ENCODE measurements at places on chromosomes 2 and 18. TPM values are rescaled to one million over a fixed set of nuclear protein-coding genes. Genes with fewer than 3 reads are reported as not detected.

DNA sequence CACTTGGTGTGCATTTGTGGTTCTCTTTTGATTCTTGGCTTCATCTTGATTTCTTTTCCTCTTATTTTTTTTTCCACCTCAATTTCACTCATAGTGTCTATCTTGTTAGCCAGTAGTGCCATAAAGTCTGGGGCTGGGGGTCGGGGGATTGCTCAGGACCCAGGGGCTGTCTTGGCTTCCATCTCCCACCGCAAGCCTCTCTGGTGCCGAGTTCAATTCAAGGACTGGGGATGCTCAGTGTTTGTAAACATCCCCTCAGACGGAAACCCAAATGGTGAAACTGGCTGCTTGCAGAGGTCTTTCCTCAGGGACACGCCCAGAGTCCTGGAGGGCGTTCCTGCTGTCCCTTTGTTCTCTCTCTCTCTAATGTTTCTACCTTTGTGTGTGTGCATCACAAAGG is 173.3 kb downstream of the TWIST2 start:
- H3K36me3 ChIP-seq: no peaks in the 10 kb centered on the region
- no peak for DNase-seq
- H3K27ac ChIP-seq: no peak overlapping the region
- H3K4me1 ChIP-seq: no peaks in the 10 kb centered on the region

DNA sequence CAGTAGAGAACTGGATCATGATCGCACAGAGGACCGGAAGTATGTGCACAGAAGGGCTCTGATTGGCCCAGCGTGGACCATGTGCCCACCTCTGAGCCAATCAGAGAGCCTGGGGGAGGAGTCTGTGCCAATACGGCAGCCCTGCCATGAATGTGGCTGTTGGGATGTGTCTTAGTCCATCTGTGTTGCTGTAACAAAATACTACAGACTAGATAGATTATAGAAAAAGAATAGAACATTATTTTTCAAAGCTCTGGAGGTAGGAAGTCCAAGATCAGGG is 132.0 kb downstream of the NDUFA10 start:
- H3K27ac ChIP-seq: no peak overlapping the region
- no peaks in the 10 kb centered on the region for H3K27me3 ChIP-seq
- DNase-seq: no peak
- no peaks in the 10 kb centered on the region for H3K4me1 ChIP-seq
- H3K36me3 ChIP-seq: no peaks in the 10 kb centered on the region

- DNase-seq: no peak
- no peaks in the 10 kb centered on the region for H3K36me3 ChIP-seq
- H3K27me3 ChIP-seq: no peaks in the 10 kb centered on the region
Measured at GRCh38 chr2:78992807-78993517, 32.5 kb upstream of the REG3G start.

- no peaks in the 10 kb centered on the region for H3K4me1 ChIP-seq
- H3K27me3 ChIP-seq: no peaks in the 10 kb centered on the region
- no peak overlapping the region for H3K4me3 ChIP-seq
- no peak for DNase-seq
- no peaks in the 10 kb centered on the region for H3K36me3 ChIP-seq
Measured at GRCh38 chr2:24993406-24994145, 21.8 kb upstream of the DNAJC27 start.

DNA sequence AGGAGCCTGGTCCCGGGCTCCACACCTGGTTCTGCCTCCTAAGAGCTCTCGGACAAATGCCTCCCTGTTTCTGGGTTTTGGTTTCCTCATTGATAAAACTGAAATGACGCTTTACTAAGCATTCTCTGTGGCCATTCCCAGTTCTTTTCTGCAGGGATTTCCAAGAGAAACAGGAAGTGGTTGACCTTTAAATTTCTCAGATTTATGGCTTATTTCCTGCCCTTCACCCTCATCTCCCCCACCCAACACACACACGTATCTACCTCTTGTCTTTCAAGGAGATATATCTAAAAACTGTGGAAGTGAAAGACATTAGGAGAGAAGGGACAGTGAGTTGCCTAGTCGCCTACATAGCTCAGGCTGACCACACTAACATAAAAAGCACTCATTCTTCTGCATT is 53.0 kb downstream of the PIEZO2 start:
- H3K36me3 ChIP-seq: no peaks in the 10 kb centered on the region
- H3K4me1 ChIP-seq: no peaks in the 10 kb centered on the region
- no peak overlapping the region for H3K27ac ChIP-seq
- no peak overlapping the region for H3K4me3 ChIP-seq
- no peak for DNase-seq
- no peaks in the 10 kb centered on the region for H3K27me3 ChIP-seq

GRCh38 chr2:67948506-67948905 is 114.3 kb downstream of the C1D start:
- H3K36me3 ChIP-seq: no peaks in the 10 kb centered on the region
- no peaks in the 10 kb centered on the region for H3K27me3 ChIP-seq
- H3K27ac ChIP-seq: no peak overlapping the region

DNA sequence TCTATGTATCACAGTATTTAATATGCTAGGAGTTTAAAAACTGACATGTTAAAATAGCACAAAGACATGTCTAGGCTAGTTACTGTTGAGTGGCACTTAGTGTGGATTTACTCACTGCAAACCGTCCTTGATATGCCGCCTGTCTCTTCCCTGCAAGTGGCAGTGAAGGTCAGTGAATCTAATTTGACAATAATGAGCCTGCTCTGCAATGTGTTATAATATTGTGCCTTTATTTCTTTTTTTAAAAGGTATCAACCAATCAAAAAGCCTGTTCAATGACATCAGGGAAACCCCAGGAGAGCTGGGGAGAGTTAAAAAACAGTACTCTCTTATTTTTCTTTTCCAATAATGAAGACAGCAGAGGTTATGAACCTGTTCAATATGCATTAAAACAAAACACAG is 384.1 kb downstream of the ERBB4 start:
- no peak overlapping the region for H3K4me3 ChIP-seq
- no peaks in the 10 kb centered on the region for H3K27me3 ChIP-seq
- no peak overlapping the region for H3K27ac ChIP-seq
- H3K36me3 ChIP-seq: no peaks in the 10 kb centered on the region

DNA sequence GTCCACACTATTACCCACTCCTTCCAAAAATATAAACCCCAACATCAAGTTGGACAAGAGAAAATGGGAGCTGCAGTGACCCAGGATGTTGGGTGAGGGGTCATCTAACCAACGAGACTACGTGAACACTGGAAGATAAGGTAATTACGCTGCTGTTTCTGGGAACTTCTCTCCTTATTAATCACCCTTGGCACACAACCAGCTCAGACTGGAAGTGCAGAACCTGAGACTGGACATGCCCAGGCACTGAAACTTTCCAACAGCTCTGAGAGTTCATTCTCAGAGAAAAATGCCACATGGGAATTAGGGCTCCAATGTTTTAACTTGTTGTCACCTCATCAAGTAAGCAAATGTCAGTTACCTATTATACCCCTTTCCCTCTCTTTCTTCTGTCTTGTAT is 135.3 kb downstream of the CCDC148 start:
- no peaks in the 10 kb centered on the region for H3K27me3 ChIP-seq
- no peaks in the 10 kb centered on the region for H3K4me1 ChIP-seq
- DNase-seq: no peak
- no peaks in the 10 kb centered on the region for H3K36me3 ChIP-seq
- H3K27ac ChIP-seq: no peak overlapping the region
- H3K4me3 ChIP-seq: no peak overlapping the region

DNA sequence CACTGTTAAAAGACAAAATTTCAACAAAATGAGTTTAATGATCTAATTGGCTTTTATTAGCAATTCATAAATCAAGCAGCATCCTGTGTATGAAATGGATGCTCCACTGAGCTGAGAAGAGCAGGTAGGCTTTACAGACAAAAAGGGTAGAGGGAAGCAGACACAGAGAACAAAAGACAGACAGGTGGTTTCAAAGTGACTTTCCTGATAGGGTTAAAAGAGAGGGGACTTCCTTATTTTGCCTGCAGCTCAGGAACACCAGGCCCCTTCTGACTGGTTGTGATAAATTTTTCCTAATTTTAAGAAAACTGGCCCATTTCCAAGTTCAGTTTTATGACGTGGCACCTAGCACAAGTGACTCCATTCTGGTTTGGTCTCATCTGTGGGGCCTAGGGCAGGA is 11.9 kb downstream of the TEX51 start:
- H3K4me3 ChIP-seq: no peak overlapping the region
- no peaks in the 10 kb centered on the region for H3K27me3 ChIP-seq
- no peak for DNase-seq
- H3K27ac ChIP-seq: no peak overlapping the region

DNA sequence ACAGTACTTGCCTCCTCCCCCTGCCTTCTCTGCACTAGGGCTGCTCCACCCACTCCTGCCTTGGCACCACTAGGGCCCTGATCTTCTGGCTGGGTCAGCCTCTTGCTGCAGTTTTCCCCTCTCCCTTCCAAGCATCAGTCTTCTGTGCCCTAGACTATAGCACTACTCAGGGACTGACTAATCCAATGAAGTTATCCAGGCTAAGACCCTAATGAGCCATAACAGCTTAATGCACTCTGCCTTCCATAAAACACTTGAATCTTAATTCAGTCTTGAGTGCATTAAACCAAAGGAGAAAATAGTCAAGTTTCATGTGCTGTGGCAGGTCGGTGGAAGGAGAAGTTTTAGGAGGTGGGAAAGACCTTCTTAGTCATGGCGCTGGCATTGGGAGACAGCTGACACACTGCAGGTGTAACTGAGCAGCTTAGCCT is 95.7 kb downstream of the BIN1 start:
- DNase-seq: no peak
- no peak overlapping the region for H3K4me3 ChIP-seq
- no peaks in the 10 kb centered on the region for H3K4me1 ChIP-seq
- no peak overlapping the region for H3K27ac ChIP-seq
- H3K27me3 ChIP-seq: no peaks in the 10 kb centered on the region

- no peak overlapping the region for H3K4me3 ChIP-seq
- H3K4me1 ChIP-seq: no peaks in the 10 kb centered on the region
- H3K27me3 ChIP-seq: no peaks in the 10 kb centered on the region
- no peaks in the 10 kb centered on the region for H3K36me3 ChIP-seq
- DNase-seq: no peak
- no peak overlapping the region for H3K27ac ChIP-seq
Measured at GRCh38 chr2:236754271-236754944, 184.8 kb downstream of the ACKR3 start.

DNA sequence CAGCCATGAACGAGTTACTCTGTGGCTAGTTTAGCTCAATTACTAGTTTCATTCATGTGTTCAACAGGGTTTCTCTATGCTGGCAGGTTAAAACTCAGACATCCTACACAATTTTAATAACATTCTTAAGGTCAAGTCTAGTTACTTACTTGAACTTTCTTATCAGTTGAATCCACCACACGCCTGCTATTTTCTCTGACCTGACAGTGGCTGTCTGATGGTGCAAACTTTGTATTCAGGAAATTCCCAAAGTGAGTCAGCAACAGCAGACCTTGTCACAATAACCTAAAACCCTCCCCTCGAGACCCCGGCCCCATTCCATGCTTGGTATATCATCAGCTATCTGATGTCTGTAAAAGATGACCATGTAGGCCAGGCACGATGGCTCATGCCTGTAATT is 20.8 kb upstream of the CIDEA start:
- H3K27ac ChIP-seq: no peak overlapping the region
- H3K4me3 ChIP-seq: no peak overlapping the region
- no peaks in the 10 kb centered on the region for H3K27me3 ChIP-seq
- H3K36me3 ChIP-seq: no peaks in the 10 kb centered on the region

DNA sequence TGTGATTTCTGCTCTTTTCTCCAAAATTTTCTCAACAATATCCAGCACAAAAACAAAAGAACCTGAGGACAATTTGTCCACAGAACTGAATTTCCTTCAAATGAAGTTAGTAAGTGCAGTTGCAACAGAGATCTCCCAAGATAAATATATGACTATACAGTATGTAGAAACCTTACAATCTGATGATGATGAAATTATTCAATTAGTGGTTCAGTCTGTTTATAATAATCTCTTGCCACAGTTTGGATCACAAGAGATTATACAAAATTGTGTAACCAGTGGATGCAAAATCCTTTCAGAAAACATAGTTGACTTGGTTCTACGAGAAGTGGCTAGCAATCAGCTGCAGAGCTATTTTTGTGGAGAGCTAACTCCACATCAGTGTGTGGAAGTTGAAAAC is 68.7 kb downstream of the FSIP2 start:
- no peaks in the 10 kb centered on the region for H3K27me3 ChIP-seq
- no peaks in the 10 kb centered on the region for H3K36me3 ChIP-seq
- no peak for DNase-seq
- H3K4me3 ChIP-seq: no peak overlapping the region
- no peaks in the 10 kb centered on the region for H3K4me1 ChIP-seq
- H3K27ac ChIP-seq: no peak overlapping the region

- H3K27ac ChIP-seq: no peak overlapping the region
- H3K4me3 ChIP-seq: no peak overlapping the region
- no peaks in the 10 kb centered on the region for H3K27me3 ChIP-seq
- H3K4me1 ChIP-seq: peaks cover 14% of the 10 kb centered on the region
Measured at GRCh38 chr2:240131296-240131695, 4.8 kb downstream of the COPS9 start.

DNA sequence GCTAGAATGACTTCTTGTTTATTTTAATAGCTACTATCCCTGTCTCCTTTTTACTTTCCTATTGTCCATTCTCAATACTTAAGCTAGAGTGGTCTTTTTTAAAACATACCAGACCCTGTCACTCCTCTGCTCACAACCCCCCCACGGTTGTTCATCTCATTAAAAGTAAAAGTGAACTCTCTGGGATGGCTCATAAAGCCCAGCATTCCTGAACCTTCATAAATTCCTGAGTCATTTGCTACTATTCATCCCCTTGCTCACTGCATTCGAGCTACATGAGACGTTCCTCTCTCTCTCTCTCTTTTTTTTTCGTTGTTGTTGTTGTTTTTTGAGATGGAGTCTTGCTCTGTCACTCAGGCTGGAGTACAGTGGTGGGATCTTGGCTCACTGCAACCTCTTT is 148.7 kb upstream of the DSEL start:
- H3K36me3 ChIP-seq: no peaks in the 10 kb centered on the region
- H3K27me3 ChIP-seq: no peaks in the 10 kb centered on the region
- no peaks in the 10 kb centered on the region for H3K4me1 ChIP-seq
- no peak overlapping the region for H3K27ac ChIP-seq
- H3K4me3 ChIP-seq: no peak overlapping the region

The STAT4 gene
- 124 TPM for total RNA-seq

The BCL11A gene
- total RNA-seq: 1.6 TPM

The ACADL gene
- not detected for total RNA-seq

The HOXD10 gene
- total RNA-seq: not detected

The SCN3A gene
- total RNA-seq: 0.20 TPM

The B4GALT6 gene
- 1.4 TPM for total RNA-seq

The PDCD1 gene
- not detected for total RNA-seq

The MAB21L4 gene
- total RNA-seq: not detected

The SRBD1 gene
- 28.1 TPM for total RNA-seq

The TXNDC9 gene
- 33.7 TPM for total RNA-seq

The C2orf72 gene
- not detected for total RNA-seq

The HRH4 gene
- 0.31 TPM for total RNA-seq

The CLEC4F gene
- total RNA-seq: not detected
